ENCODE measurements at places on chromosomes 16 and 17.

DNA sequence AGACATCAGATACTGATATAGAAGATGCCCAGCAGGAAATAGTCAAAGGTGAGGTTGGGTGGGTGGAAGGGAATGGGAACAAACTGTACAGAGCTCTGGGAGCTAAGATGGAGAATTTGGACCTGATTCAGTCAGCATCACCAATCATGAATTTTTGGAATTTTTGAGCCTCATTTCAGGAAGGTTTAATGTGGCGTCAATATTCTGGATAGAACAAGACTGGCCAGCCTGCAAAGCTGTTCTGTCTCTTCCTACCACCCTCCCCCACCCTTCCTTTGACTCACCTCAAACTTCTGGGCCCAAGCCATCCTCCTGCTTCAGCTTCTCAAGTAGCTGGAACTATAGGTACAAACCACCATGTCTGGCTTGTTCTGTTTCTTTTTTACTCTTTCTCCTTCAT, 32.6 kb downstream of the CTCF start:
- no peak for DNase-seq

DNA sequence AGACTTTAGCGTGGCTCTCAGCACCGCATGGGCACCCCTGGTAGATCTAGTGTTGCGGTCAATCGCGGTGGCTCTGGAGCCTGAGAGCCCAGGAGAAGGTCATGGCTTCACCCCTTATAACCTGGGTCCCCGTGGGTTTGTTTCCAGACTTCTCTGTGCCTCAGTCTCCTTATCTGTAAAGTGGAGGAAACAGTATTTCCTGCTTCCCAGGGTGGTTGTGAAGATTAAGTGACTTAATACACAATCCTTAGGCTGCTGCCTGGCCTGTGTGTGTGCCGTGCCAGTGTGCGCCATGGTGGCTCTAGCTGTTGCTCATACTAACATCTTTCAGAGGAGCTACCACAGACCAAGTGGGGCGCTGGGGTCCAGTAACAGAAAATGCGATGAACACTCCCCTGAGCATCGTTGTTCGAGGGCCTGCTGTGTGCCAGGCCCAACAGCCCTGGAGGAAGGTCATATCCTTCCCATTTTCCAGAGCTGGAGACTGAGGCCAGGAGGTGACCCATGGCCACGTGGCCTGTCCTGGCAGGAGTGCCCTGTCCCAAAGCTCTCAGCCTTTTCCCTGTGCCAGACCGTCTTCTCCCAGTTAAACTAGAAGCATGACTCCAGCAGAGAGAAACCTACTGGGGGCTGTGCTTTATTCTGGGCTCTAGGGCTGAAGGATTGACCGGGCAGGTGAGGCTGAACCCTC, 70.1 kb downstream of the CMIP start:
- no peak for DNase-seq

DNA sequence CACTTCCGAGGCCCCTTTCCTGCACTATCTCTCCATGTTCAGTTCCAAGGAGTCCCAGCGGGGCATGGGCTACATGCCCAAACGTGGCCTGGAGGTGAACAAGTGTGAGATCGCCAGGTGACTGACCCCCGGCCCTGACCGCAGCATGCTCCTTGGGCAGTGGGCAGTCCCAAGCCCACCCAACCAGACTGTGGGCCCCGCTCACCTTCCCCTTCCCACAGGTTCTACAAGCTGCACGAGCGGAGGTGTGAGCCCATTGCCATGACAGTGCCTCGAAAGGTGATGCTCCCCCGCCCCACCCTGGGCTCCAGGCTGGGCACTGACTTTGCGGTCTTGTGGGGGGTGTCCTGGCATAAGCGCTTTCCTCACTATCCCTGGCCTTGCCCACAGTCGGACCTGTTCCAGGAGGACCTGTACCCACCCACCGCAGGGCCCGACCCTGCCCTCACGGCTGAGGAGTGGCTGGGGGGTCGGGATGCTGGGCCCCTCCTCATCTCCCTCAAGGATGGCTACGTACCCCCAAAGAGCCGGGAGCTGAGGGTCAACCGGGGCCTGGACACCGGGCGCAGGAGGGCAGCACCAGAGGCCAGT, 4.7 kb downstream of the CORO1A start:
- DNase-seq: no peak

- no peak for DNase-seq
Measured at GRCh38 chr16:84397090-84397489, 28.8 kb downstream of the ATP2C2 start.

GRCh38 chr17:80138856-80139426, 8.0 kb downstream of the EIF4A3 start:
- no peak for DNase-seq

DNA sequence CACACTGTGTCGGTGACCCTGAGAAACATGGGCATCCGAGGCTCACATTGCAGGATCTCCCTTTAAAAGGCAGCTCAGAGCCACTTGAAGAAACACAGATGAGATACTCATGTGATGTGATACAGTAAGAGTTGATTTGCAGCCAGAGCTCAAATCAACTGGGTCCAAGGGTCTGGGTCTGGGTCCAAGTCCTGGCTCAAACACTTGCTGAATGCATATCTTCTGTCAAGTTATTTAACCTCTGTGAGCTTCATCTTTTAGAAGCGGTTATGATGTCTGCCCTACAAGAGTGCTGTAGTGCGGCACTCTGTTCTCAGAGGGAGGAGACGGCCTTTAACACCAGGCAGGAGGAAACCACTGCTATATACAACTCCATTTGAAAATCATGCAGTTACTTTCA, 6.4 kb downstream of the KRT38 start:
- DNase-seq: no peak

- DNase-seq: no peak
Measured at GRCh38 chr17:8397636-8398035, at the start of gene RNF222. TSS of gene RNF222 (minus strand) at chr17:8397827. CDS start at chr17:8393461, 4,366 bp downstream.

DNA sequence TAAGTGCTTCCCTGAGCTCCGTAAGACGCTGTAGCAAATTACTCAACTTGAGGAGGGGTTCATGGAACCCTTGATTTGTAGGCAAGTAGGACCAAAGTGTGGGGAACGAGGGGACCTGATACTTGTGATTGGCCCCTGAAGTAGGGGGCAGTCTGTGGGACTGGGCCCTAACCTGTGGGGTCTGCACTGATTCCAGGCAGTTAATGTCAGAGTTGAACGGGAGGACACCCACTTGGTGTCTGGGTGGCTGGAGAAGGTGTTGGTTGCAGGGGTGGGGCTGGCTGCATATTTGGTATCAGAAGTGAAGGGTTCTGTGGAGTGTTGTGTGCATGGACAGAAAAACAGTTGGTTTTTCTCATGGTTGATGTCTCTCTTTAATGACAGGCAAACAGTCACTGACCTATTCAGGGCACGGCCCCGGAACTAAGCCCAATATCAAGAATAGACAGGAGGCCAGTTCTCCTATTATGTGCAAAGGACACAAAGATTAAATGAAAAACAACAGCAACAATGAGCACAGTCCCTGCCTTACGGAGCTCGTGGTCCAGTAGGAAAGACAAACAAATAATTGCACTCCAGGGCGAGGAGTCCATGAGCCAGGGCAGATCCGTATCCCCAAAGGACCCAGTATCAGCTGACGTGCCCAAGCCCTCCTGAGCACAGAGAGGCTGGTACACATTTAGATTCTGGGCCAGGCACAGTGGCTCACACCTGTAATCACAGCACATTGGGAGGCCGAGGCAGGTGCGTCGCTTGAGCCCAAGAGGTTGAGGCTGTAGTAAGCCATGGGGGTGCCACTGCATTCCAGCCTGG, 19.2 kb downstream of the MXRA7 start:
- no peak for DNase-seq

- DNase-seq: peak; percentile 93
Measured at GRCh38 chr16:50245417-50246298, 20.7 kb upstream of the ADCY7 start.

GRCh38 chr17:74196541-74197317, 6.7 kb upstream of the RPL38 start:
- DNase-seq: no peak

- DNase-seq: no peak
Measured at GRCh38 chr16:84048270-84048669, 5.7 kb upstream of the SLC38A8 start.

GRCh38 chr16:27499659-27500055, 50.1 kb downstream of the GTF3C1 start:
- no peak for DNase-seq

GRCh38 chr16:48905632-48906505, 295.9 kb upstream of the N4BP1 start:
- DNase-seq: no peak

GRCh38 chr17:28151001-28151400, 108.5 kb downstream of the NLK start:
- no peak for DNase-seq

GRCh38 chr17:39547713-39548478, 59.8 kb downstream of the NEUROD2 start:
- DNase-seq: peak; percentile 82

GRCh38 chr17:75832652-75833400, 11.4 kb downstream of the UNC13D start:
- DNase-seq: no peak

GRCh38 chr16:629185-629832, 1.5 kb upstream of the WFIKKN1 start:
- DNase-seq: no peak

DNA sequence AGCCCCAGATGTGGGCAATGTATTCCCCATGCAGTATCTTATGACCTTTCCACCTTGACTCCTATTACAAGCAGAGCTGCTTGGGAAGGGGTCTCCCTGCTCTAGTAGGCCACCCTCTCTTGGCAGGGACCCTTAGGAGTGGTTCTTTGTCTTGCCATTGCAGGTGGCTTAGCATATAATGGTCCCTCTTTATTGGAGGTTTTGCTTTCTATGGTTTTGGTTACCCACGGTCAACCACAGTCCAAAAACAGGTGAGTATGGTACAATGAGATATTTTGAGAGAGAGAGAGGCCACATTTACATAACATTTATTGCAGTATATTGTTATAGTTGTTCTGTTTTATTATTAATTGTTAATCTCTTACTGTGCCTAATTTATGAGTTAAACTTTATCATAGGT, 472.8 kb upstream of the ASIC2 start:
- DNase-seq: no peak

- DNase-seq: no peak
Measured at GRCh38 chr16:19872935-19873334, 11.7 kb downstream of the GPRC5B start.

- no peak for DNase-seq
Measured at GRCh38 chr16:48489376-48489775, 104.2 kb upstream of the SIAH1 start.

DNA sequence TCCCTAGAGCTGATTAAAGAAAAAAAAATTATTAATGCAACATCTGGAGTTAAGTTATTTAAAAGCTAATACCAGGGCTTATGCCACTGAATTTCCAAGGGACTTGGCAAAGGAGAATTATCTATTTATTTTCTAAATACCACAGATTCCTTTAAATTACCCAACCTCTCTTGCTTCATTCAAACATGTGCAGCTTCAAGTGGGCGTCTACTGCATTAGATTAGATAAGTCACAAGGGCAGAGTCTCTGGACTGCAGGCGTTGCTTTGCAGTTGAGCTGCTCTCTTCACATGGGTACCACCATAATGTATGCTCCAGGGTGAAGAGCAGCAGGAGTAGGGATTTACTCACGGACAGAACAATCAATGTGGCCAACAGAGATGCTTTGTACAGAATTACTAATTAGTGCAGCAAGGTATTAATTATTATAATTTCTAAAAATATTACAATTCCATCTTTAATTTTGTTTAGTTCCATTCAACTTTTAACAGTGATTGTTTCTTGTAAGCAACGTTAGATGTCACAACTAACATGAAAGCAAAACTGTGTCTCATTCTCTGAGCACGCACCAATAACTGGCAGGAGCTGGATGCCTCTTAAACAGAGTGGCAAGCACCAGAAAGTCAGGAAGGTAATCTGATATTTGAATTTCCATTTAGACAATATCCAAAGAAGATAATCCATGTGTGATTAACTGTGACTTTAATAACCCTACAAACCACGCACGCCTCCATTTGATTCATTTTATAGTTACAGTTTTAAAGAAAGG, 214.2 kb downstream of the STX8 start:
- no peak for DNase-seq

DNA sequence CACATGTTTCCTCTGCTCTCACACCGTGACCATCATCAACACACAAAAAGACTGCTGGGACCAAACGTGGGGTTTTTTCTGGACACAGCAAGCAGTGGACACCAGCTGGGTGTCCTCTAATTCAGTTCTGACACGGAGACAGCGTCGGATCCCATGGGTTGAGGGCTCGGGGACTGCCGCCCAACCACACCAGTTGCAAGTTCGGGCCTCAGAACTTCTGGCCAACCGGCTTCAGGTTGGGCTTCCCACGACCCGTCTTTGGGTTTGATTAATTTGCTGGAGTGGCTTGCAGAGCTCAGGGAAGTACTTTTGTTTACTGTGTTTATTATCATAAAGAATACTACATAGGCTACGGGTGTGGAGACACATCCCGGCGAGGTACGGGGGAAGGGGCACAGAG, 97.8 kb downstream of the BANP start:
- DNase-seq: no peak

DNA sequence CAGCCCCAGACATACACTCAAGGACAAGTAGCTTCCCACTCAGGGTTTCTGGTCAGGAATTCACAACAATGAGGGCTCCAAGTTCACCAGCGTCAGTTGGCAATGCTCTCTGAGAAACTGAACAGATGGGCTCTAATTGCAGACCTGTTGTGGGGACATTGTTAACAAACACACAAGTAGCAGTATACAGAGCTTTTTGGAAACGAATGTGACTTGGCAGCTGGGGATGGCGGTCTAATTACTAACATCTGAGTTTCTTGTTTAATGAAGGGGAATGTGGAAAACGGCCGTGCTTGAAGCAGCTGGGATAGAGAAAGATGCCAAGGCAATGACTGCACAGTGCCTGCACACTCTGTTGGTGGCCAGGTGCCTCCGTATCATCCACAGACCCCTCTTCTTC, 316.1 kb upstream of the IRX3 start:
- DNase-seq: no peak

GRCh38 chr17:3735515-3735914, 11.8 kb downstream of the HASPIN start:
- no peak for DNase-seq

DNA sequence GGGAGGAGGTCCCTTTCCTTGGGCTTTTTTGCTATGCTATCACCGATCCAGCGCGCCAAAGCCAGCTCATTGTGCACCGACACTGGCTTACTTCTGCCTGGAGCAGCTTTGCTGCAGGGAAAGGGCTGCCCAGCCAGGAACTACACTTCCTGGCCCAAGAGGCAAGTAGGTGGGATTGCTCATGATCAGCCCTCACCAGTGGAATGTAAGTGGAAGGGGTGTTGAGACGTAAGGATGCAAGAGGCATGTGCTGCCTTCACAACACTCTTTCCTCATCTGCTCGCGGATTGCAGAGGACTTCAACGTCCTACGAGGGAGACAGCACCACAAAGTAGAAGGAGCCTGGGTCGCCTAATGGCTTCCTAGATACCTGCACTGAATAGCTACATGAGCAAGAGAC, 104.3 kb upstream of the FOXF1 start:
- no peak for DNase-seq

DNA sequence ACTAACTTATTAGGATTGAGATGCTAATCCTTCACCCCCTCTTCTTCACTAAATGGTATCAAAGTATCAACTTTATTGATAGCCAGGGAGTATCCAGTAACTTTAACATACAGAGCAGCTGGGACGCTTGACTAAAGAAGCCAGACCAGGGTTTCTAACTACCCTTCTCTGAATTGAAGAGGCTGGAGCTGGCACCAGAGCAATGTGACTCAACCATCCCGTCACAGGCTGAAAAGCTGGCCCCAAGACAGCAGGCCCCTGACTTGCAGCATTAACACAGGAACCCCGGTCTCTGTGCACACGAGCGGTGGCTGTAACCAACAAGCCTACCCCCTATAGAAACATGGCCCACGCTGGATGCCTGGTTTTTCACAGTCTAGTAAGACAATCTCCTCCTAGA, 59.8 kb downstream of the ANKFN1 start:
- DNase-seq: no peak
